ENCODE measurements at places on chromosomes 5 and 9.

GRCh38 chr5:68418201-68418600 lies 202.6 kb downstream of the PIK3R1 start:
- no peak for DNase-seq

DNA sequence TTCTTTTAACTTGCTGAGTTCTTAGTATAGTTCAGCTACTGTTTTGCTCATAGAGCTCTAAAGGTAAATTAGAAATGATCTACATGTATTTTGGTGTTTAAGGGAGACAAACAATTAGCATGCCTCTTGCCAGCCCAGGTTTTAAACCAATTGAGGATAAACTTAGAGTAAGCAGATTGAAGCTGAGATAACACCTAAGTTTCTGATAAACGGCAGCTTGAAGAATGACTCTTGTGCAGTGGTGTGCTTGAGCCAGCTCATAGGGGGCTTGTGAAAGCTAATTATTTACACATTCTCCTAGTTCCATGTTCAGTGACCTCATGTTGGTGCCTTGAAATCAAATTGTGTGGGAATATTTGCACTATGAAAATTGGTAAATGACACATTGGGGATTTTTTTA lies 193.0 kb downstream of the PRR16 start:
- DNase-seq: no peak

GRCh38 chr9:74921737-74922136 lies 31.0 kb downstream of the C9orf40 start:
- DNase-seq: no peak

GRCh38 chr5:160262151-160263074 lies 33.1 kb downstream of the FABP6 start:
- DNase-seq: peak; percentile 13

GRCh38 chr5:32144378-32145207 lies 29.5 kb downstream of the GOLPH3 start:
- no peak for DNase-seq

GRCh38 chr5:176660860-176661641 lies 13.8 kb downstream of the TSPAN17 start:
- peak; percentile 63 for DNase-seq

DNA sequence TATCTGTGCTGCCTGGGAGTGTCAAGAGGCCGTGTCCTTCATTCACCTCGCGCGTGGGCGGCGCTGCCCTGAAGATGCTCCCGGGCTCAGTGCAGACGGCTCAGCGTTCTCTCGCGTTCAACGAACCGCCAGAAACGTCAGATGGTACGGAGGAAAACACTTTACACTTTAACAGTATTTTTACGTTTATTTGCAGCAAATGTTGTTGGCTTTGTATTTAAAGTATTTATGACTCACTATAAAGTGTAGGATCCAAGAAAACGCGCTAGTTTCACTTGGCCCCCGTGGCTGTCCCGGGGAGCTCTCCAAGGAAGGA lies 544 bp upstream of the ERCC6L2 start:
- DNase-seq: peak; percentile 25

DNA sequence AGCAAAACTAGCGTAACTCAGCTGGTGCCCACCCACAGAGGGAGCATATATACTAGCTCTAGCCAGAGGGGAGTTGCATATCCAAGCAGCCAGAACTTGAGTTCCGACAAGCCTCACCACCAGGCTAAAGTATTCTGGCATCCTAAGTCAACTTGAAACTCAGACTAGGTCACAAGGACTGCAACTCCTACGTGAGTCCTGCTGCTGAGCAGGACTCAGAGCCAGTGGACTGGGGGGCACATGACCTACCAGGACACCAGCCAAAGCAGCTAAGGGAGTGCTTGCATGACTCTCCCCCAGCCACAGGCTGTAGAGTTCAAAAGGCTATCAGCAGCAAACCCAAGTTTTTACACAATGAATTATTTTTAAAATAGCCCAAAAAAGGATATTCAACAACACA lies 26.1 kb downstream of the SPDL1 start:
- no peak for DNase-seq

DNA sequence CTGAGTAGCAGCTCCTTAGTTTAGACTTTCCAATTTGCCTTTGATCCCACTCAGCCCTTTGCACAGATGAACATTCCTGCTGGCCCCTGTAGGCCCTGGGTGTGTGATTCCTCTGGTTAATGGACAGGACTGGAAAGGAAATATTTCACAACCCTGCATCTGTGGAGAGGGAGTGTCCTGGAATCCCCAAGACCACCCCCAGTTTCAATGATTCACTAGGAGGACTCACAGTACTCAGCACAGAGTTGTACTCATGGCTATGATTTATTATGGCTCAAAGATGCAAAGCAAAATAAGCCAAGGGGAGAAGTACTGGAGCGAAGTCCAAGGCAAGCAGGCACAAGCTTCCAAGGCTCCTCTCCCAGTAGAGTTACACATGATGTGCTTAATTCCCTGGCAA lies 42.4 kb upstream of the TJP2 start:
- no peak for DNase-seq

- DNase-seq: peak; percentile 24
Measured at GRCh38 chr5:14143841-14144585, 871 bp downstream of the TRIO start.

DNA sequence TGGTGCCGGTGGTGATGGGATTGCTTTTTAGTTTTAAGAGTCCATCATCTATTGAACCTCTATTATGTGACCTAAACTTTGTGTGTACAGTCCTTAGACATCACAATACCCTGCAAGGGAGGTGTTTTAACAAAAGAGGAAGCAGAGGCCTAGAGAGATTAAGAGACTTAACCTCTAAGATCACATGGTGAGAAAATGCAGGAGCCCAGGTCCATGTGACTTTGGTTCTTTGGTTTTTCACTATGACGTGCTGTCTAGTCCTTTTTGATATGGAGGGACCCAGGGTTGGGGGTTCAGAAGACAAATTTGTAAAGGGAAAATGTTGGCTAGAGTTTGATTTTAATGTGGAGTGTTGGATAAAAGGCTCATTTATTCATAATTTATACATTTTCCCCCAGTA lies 34.1 kb upstream of the TRMT10B start:
- peak; percentile 38 for DNase-seq

DNA sequence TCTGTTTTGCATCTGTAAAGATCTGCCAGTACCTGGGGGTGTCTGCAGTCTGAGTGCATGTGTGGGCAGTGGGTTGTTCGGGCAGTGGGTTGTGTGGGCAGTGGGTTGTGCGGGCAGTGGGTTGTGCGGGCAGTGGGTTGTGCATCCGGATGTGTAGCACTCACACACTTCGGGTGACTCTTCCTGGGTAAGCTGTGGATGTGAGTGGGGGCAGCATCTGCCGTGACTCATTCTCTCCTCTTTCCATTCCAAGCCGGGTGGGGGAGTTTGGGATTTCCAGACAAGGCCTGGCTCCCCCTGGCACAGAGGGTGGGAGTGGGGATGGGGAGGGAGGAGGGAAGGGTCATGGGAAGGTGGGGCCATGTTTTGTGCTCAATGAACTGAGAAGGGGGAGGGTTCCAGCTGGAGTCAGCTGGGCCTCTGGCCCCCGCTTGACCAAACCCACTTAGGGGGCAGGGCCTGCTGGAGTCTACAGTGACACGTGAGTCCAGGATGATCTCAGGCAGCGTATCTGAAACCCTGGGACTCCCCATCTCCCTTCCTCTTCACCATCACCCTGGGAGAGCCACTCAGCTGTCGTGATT lies 8.3 kb downstream of the CRB2 start:
- no peak for DNase-seq

- no peak for DNase-seq
Measured at GRCh38 chr5:156667616-156668015, 182.5 kb upstream of the PPP1R2B start.

GRCh38 chr5:155905364-155905763 lies 421.6 kb upstream of the SGCD start:
- DNase-seq: no peak

- no peak for DNase-seq
Measured at GRCh38 chr5:54230936-54231685, 79.3 kb downstream of the ARL15 start.

DNA sequence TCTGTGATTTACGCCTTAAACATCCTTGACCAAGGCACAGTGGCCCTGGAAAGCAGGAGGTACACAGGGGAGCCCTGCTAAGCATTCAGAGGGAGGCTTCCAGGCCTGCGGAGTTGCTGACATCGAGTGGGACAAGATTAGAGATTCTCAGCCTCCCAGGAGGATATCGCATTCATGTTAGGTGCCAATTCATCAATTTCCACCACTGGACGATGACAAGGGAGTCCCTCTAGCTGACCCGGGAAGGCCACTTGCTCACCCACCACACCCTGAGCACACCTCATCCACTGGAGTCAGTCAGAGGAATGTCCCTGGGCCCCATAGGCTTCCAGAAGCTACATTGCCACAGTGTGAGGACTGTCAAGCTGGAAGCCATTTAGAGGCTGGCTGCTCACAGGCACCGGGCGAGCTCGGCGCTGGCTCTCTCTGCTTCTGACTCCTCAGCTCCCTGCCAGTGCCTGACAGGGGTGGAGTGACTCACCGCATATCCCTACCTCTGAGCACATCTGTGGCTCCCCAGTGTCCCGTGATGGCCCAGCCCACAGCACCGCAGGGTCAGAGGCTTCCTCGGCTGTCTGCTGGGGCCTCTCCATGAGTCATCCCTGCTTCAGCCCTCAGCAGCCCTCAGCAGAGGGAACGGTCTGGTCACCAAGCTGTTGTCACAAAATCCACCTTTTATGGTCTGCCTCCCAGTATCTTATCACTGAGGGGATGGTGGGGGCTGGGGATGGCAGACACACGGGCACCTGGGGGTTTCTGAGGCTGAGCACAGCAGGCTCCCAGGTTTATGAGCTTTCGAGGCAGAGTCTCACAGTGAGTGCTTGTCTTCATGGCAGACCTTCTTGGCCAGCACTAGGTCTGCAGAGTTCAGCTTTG lies 117.5 kb downstream of the ZNF608 start:
- DNase-seq: no peak

DNA sequence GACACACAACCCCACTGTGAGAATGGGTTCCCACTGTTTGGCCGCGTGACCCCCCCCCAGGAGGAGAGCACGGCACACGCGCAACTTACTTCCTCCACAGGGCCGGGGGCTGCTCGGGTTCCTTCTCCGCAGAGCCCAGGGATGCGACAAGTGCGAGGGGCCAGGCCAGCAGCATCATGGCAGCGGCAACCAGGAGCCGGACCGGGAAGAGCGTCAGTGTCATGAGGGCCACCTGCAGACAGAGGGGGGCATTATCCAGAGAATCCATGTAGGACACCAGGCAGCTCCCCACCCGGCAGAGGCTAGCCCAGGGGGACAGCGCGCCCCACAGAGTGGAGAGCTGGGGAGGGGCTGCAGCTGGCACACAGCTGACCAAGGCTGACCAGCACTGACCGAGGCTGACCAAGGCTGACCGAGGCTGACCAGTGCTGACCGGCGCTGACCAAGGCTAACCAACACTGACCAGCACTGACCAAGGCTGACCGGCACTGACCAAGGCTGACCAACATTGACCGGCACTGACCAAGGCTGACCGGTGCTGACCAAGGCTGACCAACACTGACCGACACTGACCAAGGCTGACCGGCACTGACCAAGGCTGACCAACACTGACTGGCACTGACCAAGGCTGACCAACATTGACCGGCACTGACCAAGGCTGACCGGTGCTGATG lies 22.3 kb downstream of the LPCAT1 start:
- DNase-seq: no peak

DNA sequence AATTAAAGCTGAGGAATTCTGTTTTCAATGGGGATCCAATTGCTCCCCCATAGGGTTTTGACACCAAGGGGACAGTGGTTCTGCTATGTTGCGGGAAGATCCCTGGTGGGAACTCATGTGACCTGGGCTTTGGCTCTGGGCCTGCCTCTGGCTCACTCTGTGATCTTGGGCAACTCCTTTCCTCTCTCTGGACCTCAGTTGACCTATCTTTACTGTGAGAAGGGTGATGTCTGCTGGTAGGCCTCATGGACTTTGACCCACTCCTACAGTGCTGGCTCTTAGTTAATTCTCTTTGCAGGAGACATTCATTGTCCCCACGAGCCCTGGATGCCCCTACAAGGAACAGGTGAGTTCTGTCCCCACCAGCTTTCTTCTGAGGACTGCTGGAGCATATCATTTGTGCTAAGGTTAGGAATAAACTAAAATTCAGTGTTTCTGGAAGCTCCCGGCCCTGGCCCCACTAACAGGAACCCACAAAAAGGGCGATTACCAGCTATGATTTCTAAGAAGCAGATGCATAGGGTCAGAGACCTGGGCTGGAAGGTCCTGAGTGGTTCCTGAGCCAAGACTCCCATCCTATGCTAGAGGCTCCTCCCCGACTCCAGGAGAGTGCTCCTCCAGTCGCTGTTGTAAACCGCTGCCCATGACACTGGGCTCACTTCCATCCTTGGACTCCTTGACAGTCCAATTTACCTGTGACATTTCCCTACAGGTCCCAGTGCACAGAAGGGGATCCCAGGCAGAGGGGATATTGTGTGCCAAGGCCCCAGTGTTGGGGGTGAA lies 218.3 kb downstream of the PAX5 start:
- DNase-seq: no peak

DNA sequence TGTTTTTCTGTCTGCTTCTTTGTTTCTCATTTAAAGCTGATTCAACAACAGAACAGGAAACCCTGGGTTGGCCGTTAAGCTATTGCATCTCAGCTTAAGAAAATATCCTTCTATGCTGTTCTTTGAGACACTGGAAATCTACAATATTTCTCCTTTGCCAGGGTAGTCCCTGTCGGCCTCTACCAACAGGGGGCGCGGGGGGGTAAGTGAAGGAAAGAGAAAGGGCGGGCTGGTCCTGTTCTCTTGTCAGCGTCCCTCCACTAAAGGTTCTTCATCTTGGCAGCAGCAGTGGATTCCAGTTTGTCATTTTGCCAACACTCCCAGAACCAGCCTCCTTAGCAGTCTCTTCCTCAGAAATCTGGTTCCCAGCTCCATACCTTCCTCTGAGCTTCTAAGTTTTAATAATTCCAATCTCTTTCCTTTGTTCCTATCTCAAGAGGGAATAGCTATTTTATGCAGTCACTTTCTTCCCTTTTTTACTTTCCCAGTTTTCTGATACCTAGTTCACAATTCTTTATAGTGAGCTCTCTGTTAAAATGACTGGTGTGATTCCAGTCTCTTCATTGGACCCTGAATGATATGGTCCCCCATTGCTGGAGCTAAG lies 222.3 kb downstream of the GLIS3 start:
- DNase-seq: no peak

- no peak for DNase-seq
Measured at GRCh38 chr5:153485641-153486040, 4.8 kb upstream of the GRIA1 start.

GRCh38 chr9:129558551-129559505 lies 62.1 kb downstream of the C9orf50 start:
- no peak for DNase-seq

DNA sequence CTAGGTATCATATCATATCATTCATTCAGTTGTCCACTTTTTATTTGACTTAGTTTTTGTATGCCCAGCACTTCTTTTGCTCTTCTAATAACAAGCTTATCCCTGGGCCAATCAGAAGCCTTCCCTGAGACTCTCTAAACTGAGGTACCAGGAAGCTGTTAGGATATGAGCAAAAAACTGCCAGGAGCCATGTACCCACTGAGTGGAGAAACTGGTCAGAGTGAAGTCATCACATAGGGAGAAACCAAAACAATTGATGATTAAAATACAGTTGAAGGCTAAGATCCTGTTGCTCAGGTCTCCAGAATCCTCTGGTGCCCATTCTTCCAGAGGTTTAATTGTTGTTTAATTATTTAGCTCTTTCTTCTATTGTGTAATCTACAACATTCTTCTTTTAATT lies 120.2 kb downstream of the KIAA0825 start:
- DNase-seq: no peak

GRCh38 chr5:88879724-88880123 lies 3.3 kb downstream of the MEF2C start:
- DNase-seq: no peak

- no peak for DNase-seq
Measured at GRCh38 chr9:129451669-129452068, 169.2 kb downstream of the C9orf50 start.

Measured in HL-60 (cell line).